ELF-1 (cell line): ENCODE measurements at places on chromosomes 5 and 9.
A peak's percentile ranks its signal among the peaks of the same experiment; 100 is the strongest.

- DNase-seq: no peak
Measured at GRCh38 chr5:87354496-87354895, 58.2 kb downstream of the CCNH start.

- DNase-seq: no peak
Measured at GRCh38 chr5:93735378-93735777, 6.0 kb downstream of the POU5F2 start.

- no peak for DNase-seq
Measured at GRCh38 chr5:174427304-174427703, 297.1 kb upstream of the MSX2 start.

- DNase-seq: peak; percentile 47
Measured at GRCh38 chr5:27727254-27727653, 688.9 kb upstream of the CDH9 start.

- DNase-seq: no peak
Measured at GRCh38 chr5:9054821-9055589, 490.9 kb downstream of the SEMA5A start.

GRCh38 chr9:8251566-8251965 is 452.0 kb upstream of the DMAC1 start:
- no peak for DNase-seq

DNA sequence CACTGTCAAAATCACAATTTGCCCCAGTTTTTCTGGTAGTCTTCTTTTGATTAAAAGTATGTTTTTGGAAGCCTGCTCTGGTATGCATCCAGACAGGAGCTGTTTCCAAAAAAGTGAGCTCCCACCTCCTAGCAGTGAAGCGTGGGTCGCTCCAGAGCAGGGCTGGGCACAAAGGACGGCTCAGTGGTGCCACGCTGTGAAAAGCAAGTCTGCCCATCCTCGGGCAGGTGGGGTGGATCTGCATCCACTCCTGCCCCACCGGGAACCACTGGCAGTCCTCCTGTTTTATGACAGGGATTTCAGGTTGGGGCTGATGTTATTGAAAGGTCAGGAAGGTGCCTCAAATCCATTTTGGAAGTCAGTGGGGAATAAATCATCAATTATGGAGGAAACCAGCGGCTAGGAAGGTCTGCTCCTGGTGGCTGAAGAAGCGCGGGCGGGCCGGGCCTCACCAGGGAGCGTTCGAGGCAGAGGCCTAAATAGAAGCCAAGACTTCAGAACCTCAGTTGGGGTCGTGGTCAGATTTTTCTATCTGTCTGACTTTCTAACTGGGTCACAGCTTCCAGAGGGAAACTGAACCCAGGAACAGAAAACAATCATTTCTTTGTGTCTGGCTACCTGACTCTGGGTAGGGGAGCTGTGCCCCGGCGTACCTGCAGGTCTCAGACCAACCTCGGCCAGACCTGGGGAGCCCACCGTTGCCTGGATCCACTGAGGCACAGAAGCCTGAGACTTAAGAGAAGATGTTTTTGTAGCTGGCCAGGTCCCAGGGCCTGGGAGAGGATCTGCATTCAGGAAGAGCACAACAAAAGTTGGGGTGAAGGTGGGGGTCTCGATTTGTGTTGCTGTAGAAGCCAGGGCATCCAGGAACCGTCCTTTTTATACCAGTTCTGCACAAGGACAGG is 168.1 kb downstream of the PAX5 start:
- DNase-seq: no peak

DNA sequence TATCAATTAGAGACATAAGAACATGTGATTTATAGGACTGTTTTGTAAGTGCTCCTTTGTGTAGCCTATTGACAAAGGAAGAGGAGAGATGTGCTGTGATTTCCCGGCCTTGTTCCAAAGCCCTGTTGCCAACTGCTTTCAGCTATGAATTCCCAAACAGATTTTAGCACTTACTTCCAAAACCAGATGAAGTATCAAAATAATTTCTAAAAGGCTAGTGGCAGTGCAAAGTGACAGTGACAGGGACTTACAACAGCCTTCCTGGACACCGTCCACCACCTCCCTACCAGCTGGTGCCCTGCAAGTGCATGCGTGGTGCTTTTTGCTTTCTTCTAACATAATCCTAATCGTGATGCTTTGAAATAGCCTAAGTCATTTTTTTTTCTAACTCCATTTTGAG is 254.1 kb upstream of the ACTBL2 start:
- no peak for DNase-seq

- peak; percentile 76 for DNase-seq
Measured at GRCh38 chr9:34437006-34437925, 21.1 kb downstream of the FAM219A start.

DNA sequence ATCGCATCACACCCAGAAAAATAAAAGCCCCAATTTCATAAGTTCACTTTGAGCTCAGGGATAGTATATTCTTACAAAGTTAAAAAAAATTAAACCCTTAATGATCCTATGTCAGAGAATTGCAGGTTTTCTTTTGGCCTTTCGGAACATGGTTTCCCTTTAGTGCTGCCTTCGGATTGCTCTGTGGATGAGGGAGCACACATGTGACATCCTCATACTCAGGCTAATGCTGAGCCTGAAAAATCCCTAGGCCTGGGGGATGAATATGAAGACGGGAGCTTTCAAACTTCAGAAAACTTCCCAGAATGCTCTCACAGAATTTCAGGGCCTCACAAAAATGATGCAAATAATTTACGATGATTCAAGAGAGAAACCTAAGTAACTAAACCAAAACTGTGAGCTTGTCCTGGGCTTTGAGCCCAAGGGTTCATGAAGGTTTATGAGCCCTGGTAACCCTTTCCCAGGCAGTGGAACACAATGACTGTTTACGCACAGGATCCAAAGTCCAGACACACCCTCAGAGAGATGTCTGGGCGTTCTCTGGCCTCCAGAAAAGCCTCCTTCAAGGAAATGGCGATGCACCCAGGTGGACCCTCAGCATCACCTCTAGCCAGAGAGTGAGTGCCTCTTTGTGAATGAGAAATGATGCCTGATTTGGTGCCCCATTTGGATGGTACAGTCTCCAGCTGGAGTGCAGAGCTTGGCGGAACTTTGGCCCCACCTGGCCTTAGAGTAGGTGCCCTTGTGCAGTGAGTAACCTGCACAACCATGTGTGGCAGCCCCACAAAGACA is 145.4 kb downstream of the ENTREP1 start:
- DNase-seq: no peak

DNA sequence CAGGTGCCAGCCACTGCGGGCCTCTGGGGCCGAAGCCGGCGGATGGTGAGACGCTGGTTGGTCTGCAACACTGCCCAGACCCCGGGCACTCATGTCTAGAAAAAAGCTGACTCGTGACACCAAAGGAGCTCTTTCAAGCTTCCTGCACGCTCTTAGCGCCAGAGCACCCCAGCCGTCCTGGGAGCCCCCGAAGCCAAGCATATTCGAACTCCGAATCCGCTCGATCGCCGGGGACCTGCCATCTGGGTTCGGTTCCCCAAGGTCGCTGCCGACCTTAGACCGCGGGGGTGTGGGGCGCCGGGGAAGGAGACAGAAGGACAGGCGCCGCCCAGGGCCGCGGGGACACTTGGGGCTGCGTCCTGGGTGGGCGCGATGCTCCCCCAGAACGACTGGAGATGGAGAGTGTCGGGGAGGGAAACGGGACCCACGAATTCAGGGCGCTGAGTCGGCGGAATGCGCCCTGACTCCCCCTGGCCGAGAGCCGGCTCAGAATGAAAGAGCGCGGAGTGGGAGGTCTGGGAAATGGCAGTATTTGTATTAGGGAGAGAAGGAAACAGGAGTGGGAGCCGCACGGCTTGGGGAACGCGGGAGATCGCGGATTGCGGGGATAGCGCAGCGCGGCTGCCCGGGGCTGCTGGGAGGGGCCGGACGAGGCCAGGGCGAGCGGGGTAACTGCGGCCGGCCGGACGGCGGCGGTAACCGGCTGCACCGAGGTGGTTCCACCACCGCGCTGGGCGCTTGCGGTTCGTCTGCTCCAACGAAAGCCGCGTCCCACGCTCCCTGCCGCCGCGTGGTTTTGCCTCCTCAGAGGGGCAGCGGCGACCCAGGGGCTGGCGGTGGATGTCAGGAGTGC is 20.1 kb upstream of the MARCHF6 start:
- peak; percentile 58 for DNase-seq

DNA sequence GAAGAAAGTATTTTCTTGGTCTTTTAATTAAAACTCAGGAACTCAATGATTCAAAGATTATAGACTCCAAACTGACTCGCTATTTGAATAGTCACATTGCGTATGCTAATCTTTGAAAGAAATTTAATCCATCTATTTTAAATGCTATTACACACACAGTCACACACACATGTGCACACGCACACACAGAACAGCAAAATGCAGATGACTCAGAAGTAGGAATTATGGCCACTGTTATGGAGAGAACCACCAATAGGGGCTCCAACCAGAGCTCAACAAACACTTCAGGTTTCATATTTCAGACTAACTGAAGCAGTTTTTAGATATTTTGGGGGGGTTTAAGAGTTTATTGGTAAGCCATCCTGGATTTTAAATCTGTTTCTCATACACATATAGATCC is 1917.9 kb downstream of the EFNA5 start:
- no peak for DNase-seq

- peak; percentile 88 for DNase-seq
Measured at GRCh38 chr9:114799441-114799840, 6.4 kb downstream of the TNFSF15 start.

DNA sequence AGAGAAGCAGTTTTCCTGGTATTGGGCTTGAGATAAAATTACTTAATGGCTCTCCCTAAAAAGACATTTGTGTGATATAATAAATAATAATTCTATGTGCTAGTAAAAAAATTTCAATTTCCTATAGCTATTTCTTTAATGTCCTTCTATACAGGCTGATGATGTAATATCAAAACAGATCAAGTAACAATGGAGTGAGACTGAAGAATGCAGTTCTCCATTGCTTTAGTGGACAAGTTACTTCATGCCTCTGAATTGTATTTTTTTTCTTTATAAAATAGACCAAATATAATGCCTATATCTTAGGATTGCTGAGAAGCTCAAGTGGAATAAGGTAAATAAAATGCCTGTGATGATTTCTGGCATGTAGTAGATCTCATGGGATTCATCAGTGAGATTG is 35.6 kb upstream of the NEURL1B start:
- DNase-seq: no peak

GRCh38 chr9:2936221-2936620 is 92.3 kb upstream of the PUM3 start:
- DNase-seq: no peak

DNA sequence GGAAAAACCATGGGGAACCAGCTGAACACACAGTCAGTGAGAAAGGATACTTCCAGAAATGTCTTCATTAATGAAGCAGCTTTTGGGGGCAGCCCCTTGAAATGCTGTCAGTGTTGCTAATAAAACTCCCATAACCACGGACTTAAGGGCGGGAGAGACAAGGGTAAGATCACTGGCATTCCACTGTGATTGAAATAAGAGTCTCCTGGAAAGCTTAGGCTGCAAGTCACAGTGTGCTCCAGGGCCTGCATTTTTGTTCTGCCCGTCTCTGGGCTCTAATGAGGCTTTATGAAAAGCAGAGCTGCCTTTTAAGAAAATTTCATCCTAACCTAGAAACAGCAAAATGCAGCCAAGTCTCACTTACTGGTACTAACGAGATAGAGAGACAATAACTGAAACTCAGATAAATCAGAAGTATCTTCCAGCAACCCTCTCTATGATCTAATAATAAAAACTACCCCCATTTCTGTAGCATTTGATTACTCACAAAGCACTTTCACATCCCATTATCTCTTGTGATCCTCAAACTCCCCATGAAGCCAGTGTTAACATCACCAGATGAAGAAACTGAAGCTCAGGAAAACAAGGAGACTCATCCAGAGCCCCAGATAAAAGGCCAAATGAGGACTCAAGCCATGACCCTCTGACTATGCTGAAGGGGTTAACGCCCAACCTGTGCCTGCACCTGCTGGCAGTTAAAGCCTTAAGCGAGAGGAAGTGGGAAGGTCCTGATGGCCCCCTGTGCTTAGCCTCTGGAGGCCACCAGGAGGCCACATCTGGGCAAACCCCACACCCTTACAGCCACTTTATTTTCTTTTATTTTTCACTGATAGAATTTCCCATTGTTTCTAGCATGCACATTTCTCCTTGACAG is 37.5 kb downstream of the SPOCK1 start:
- peak; percentile 13 for DNase-seq

DNA sequence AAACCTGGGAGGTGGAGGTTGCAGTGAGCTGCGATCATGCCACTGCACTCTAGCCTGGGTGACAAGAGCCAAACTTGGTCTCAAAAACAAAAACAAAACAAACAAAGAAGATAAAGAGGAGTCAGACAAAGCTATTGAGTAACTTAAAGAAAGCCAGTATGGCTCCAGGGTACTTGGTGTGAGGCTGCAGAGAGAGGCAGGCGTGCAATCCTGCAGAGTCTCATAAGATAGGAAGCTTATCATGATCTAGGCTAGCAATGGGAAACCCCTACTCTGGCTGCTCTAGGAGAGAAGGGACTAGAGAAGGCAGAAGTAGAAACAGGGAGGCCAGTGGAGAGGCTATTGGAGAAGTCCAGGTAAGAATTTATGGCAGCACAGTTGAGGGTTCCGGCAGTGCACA is 42.0 kb downstream of the ARRDC3 start:
- peak; percentile 65 for DNase-seq

DNA sequence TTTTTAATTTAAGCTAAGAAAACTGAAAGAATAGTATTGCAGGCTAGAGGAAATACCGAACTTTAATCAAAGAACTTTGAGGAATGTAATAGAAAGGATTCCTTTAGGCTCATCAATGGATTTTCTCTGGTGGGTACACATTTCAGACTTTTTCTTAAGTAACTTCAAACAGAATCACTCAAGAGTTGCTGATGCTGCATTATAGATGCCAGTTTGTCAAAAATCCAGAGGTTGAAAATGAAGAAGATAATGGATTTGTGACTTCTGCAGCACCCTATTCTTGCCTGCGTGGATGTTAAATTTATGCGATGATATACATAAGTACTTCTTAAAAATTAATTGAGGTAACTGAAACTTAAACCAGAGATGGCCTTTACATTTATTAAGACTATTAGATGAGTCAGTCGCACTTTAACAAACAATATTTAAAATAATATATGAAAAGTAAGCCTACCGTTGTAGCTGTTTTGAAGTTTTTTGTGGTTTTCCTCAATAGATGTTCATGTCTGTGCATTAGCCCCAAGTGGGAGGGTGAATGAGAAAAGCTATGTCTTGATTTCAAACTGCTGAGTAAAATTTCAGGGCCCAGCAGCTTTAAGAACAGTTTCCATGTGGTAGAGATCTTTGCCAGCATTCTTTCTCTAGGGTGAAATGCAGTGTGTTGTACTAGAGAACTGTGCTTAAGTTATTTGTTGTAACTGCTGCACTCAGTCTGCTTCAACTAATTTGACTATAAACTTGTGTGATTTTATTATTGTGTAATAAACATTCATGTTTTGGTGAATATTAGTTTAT is at the start of gene OGN:
TSS of gene OGN (minus strand) at position 537 of the 795 bp plus-strand sequence. CDS start 1,171 bp downstream, outside the sequence.
- no peak for DNase-seq

DNA sequence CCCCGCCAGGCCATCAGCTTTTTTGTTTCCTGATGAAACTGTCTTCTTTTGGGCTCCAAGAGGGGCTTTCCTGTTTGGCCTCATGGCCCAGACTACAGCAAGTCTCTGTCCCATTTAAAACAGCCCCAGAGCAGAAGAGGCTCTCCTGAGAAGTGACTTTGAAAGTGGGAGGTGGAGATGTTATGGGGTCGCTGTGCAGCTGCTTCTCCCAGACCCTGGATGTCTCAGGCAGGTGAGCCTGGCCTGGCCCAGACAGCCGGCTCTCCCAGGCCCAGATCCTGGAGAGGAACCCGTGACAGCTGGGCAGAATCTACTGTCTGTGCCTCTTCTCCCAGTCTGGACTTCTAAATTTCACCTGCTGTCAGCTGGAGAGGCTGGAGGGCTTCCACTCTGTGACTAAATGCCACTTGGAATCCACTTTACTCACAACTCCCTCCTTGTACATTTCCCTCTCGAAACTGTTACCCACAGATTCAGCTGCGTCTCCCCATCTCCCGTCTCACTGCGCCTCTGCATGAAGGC is 20.6 kb downstream of the FAM78A start:
- DNase-seq: no peak

GRCh38 chr9:15967068-15967467 is 414.2 kb downstream of the CCDC171 start:
- DNase-seq: no peak
